ENCODE measurements at places on chromosomes 11 and 22. TPM values are rescaled to one million over a fixed set of nuclear protein-coding genes. Genes with fewer than 3 reads are reported as not detected.

The OR10A2 gene
- total RNA-seq, result not detected

The CPT1B gene
- total RNA-seq, result 12.7 TPM

The KRTAP5-8 gene
- not detected for total RNA-seq

The GRM5 gene
- 0.06 TPM for total RNA-seq

The DGAT2 gene
- 6.2 TPM for total RNA-seq

The C11orf52 gene
- total RNA-seq, result 9.8 TPM

The DDTL gene
- total RNA-seq, result 2.5 TPM

The SPA17 gene
- total RNA-seq, result 4.8 TPM

The MUC2 gene
- not detected for total RNA-seq

The LMO1 gene
- total RNA-seq, result not detected

The GGTLC2 gene
- 6.5 TPM for total RNA-seq

The TIMP3 gene
- total RNA-seq, result 749 TPM

The ALDH3B1 gene
- total RNA-seq, result 95.9 TPM

The TNNI2 gene
- 6.9 TPM for total RNA-seq

The PGA5 gene
- not detected for total RNA-seq

The DRG1 gene
- 35.5 TPM for total RNA-seq

The C1QTNF4 gene
- 0.55 TPM for total RNA-seq

The JHY gene
- total RNA-seq, result 8.9 TPM

The NCR3LG1 gene
- 5.6 TPM for total RNA-seq

The OR5A1 gene
- total RNA-seq, result not detected

The DEUP1 gene
- total RNA-seq, result not detected

The TREH gene
- total RNA-seq, result 0.46 TPM

The MS4A10 gene
- not detected for total RNA-seq

The ACR gene
- total RNA-seq, result 4.5 TPM

The ACAT1 gene
- total RNA-seq, result 68.4 TPM

The KREMEN1 gene
- total RNA-seq, result 23.3 TPM

The SCN4B gene
- 7.2 TPM for total RNA-seq

The GAL gene
- not detected for total RNA-seq

The SLC22A8 gene
- not detected for total RNA-seq

Measured in upper lobe of right lung (tissue), 1 donor.